ENCODE measurements at places on chromosomes 2 and 18.

GRCh38 chr2:48855142-48855541 lies 99.6 kb upstream of the LHCGR start:
- DNase-seq = peak; percentile 0

GRCh38 chr2:133194777-133195335 lies 373.4 kb downstream of the NCKAP5 start:
- DNase-seq = no peak

DNA sequence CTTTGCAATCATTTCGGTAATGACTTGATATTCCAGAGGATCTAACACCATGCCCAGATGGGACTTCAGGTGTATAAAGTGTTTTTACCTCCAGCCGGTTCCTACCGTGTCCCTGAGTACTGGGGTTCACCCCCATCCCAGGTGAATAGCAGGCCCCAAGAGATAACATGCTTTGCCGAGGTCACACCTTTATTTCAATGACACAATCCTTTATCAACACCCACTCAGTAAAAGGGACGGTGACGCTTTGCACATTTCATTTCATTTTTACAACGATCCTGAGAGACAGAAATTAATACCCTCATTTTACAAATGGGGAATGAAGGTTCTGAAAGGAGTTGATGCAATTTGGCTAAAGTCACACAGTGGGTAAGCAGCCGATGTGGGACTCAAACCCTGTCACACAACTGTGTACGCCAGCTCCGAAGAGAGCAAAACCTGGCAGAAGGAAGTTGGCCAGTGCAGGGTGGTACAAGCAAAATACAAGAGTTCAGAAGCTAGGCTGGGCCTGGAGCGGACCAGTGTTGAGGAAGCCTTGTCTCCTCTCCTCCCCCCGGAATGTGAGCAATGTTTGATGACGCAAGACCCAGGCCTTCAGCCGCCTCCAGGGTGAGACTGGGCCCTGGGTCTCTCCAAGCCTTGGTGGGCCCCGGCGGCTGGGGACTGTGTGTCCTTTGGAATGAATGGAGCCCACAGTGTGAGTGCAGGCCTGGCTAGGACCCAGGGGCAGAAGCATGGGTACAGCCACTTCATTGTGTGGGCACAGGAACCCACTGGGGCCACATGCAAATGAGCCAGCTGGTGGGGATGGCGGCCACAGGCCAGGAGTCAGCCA lies 139.6 kb upstream of the MYCN start:
- no peak for DNase-seq

- no peak for DNase-seq
Observed at GRCh38 chr2:3198119-3198518, 179.5 kb downstream of the EIPR1 start.

DNA sequence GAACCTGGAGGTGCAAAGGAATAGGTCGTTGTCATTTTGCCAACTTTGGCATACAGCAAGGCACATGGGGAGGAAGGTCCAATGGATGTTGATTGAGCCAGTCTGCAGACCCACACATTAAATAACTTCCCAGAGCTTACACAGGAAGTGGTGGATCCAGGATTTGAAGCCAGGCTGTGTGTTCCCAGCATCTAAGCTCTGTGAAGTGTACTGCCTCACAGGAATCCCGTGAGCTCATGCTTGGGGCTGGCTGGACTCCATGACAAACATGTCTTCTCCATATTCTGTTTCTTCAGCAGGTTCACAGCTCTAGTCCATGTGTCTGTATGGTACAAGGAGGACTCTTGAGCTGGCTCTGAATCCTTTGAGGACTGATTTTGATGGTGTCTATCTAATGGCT lies 63.9 kb downstream of the KLHL29 start:
- no peak for DNase-seq

GRCh38 chr2:147027436-147027835 lies 817.4 kb upstream of the ACVR2A start:
- DNase-seq = peak; percentile 42

- DNase-seq = no peak
Observed at GRCh38 chr2:86123328-86123925, 17.4 kb downstream of the PTCD3 start.

- DNase-seq = no peak
Observed at GRCh38 chr2:197033222-197033621, 106.7 kb upstream of the PGAP1 start.

GRCh38 chr2:10406016-10406415 lies 42.1 kb downstream of the ODC1 start:
- no peak for DNase-seq

- DNase-seq = no peak
Observed at GRCh38 chr2:57558312-57558711, 488.3 kb upstream of the VRK2 start.

DNA sequence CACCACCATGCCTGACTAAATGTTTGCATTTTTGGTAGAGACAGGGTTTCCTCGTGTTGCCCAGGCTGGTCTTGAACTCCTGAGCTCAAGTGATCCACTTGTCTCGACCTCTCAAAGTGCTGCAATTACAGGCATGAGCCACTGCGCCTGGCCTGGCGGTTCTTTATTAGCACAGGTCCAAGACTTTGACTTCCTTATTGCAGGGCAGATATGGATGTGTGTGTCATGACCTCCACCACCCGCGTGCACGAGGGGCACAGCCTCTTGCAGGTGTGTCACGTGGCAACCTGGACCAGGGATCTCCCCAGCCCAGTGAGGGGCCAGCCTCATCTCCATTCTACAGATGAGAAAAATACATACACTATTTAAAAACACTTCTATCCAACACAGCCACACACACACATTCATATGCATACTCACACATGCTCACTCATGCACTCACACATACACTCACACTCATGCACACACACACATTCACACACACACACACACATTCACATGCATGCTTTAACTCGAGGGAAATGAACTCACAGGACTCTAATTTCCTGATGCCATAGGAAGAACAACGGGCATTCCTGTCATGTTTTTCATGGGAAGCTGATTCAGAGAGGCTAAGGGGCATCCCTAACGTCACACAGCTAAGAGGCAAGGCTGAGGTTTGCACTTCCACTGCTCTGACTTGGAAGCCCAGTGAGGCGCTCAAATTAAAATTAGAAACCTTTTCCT lies 38.8 kb downstream of the RRM2 start:
- DNase-seq = no peak

DNA sequence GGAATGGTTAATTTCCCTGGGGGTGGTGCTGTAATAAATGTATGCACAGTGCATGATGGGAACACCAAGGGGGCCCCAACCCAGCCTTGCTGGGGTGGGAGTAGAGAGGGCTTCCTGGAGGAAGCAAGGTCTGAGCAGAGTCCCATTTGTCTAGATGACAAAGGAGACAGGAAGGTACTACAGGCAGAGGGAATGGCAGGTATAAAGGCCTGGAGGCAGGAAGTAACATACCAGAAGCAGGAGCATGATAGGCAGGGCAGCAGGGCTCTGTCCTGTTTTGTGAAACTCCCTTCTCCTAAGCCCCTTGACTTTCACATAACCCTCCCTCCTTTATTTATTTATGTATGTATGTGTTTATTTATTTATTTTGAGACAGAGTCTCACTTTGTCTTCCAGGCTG lies 3.9 kb downstream of the GMPPA start:
- no peak for DNase-seq

DNA sequence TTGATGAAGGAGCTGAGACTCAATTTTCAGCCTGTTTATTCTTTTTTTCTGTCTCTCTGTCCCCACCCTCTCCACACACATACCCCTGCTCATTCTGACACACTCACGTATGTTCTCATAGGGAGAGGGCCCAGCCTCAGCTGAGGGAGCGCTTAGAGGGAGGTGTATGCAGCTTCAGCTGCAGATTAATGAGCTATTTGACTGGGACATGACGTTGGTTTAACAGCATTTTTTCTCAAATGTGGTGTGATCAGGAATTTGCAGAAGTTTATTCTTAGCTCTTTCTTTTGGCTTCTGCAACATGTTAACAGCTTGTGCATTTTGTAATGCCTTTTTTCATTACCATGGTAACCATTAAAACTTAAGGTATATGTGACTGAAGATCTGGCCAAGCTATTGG lies 1547.1 kb upstream of the PIK3C3 start:
- peak; percentile 65 for DNase-seq

- DNase-seq = no peak
Observed at GRCh38 chr2:240227538-240228428, 87.3 kb upstream of the OTOS start.

GRCh38 chr2:43058726-43059110 lies 167.7 kb downstream of the ZFP36L2 start:
- no peak for DNase-seq

DNA sequence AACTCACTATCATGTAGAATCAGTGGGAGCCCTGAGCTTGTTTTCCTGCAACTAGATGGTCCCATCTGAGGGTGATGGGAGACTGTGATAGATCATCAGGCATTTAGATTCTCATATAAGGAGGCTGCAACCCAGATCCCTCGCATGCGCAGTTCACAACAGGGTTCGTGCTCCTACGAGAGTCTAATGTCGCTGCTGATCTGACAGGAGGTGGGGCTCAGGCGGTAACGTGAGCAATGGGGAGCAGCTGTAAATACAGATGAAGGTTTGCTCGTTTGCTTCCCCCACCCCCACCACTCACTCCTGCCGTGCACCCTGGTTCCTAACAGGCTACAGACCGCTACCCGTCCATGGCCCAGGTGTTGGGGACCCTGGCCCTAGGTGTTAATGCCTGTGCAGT lies 113.6 kb downstream of the RNF144A start:
- DNase-seq = no peak

DNA sequence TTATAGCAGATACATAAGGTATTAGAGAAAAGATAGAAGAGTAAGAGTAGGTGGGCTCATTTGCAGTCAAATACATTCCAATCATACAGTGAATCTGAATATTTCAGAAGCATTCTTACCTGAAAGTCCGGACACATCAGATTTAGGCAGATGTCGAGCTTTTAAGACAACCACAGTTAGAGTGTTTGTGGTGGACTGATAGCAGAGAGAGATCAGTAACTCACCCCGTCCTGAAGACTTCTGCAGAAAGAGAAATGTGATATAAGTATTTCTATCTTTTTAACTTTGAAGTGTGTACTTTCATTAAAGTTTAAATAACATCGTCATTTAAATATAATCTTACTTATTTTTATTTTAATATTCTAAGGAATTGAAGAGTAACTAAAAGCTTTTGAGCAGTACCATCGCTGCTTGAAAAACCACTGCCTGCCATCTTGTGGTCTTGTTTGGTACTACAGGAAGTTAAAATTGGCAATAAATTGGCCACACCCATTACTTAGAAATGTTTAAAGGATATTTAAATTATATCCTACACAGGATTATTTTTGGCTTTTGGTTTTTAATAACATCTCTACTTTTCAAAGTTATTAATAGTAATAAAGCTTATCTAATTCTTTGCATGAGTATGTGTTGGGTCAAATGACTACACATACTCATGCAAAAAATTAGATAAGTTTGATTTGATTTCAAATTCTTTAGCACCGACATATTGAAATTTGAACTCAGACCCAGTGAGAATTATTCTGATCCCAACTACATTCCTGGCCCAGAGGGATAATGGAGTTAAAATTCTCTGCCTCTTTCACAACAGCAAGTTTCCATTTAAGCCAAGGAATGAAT lies 5.5 kb downstream of the SYT4 start:
- DNase-seq = peak; percentile 64

GRCh38 chr2:207276248-207276647 lies 110.5 kb upstream of the KLF7 start:
- no peak for DNase-seq

GRCh38 chr2:73343992-73344391 lies 41.6 kb upstream of the ALMS1 start:
- no peak for DNase-seq

DNA sequence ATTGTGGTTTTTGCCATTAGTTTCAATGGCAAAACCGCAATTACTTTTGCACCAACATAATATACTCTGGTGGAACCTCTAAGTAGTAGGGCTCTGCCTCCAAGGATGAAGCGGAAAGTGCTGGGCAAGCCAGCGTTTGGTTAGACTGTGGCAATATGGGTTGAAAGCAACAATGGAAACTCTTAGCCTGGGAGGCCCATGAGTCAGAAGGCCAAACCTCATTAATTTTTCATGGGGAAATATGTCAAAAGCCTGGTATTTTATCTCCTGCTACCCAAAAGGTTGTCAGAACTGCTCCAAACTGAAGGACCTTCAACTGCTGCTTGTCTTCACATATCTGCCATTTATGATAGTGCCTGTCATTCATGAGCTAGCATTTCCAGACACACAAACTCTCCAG lies 179.1 kb upstream of the CYP26B1 start:
- DNase-seq = no peak

- DNase-seq = no peak
Observed at GRCh38 chr2:143928613-143929012, 591.3 kb downstream of the ZEB2 start.

GRCh38 chr2:161766334-161766733 lies 142.1 kb downstream of the SLC4A10 start:
- DNase-seq = no peak

DNA sequence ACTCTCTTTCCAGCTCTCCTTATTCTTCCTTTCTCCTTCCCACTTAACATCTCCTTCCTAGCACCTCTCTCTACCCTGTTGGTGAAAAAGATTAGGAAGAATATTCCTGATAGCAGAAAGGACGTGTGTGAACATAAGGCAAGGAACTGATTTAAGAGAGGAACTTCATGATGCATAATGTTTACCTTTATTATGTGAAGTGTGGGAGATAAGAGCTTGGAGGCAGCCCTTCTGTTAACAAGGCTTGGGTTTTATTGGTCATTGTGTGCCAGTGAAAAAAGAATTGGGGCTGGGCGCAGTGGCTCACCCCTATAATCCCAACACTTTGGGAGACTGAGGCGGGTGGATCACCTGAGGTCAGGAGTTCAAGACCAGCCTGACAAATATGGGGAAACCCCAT lies 34.4 kb downstream of the KCNJ13 start:
- no peak for DNase-seq

GRCh38 chr2:177106212-177106611 lies 106.4 kb upstream of the HNRNPA3 start:
- no peak for DNase-seq

GRCh38 chr2:160432633-160433032 lies 61.0 kb downstream of the RBMS1 start:
- DNase-seq = peak; percentile 30

DNA sequence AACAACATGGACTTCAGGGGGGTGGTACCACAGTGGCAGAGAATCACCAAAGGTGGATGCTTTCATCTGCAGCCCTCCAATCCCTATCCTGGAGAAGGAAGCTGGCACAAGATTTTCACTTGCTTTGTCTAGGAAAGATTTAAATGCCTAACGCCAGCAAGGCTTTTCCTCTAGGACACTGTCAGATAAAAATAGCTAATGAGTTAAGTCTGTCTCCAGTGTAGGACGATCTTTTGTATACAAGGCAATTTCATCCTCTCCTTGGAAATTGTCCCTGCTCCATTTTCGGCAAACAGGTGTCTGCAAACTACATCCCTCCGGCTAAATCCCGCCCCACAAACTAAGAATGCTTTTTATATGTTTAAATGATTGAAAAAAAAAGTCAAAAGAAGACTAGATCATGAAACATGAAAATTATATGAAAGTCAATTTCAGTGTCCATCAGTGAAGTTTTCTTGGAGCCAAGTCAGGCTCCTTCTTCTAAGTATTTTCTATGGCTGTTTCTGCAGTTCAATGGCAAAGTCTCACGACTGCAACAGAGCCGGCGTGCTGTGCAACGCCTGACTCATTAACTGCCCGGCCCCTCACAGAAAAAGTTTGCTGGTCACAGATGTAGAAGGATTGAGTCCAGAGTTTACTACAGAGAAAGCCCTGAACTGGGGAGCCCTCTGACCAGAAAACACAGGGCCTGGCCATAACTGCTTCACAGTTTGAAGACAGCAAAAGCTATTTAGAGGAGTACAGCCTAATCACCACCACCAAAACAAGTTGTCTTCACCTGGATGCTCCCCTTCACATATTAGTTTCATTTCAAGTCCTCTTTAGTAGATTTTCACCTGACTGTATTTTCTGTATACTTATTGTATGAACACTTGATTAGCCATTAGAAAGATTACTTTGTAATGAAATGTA lies 52.3 kb downstream of the PIEZO2 start:
- peak; percentile 81 for DNase-seq

GRCh38 chr2:100620481-100620880 lies 57.7 kb downstream of the PDCL3 start:
- DNase-seq = no peak

All from mesenchymal stem cell (in vitro differentiated cells and primary cell).